ENCODE measurements at places on chromosomes 6 and 20. TPM values are rescaled to one million over a fixed set of nuclear protein-coding genes. Genes with fewer than 3 reads are reported as not detected.

DNA sequence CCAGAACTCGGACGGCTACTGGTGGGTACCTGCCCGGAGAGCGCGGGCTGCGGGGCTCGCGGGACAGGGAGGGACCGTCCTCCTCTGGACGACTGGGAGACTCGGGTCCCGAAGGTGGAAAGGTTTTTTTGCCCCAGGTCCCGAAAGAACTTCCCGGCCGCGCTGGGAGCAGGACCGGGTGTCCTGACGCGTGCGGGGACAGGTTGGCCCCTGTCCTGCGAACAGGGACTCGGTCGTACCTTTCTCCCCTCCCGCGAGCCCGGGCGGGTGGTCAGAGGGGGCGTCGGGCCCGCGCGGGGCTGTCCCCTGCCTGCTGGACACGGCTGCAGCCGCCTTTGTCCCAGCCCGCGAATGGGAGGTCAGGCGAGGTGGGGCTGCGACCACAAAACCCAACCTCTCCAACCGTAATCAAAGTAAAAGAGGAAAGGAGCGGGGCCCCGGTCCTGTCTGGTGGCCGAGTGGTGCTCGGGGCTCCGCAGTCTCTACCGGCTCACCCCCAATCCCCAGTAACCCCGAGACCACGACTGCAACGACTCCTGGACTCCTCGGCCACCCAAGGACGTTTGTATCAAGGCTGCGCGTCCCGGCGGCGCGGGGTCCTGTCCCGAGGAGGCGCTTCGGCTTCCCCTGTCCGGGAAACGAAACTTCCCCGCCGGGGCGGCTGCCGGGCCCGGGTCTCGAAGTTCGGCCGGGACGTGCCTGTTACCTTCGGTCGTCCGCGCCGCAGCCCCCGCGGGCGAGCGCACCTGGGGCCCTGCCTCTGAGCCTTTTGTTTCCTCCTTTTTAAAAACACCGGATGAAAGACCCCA, 798 bp downstream of the DSP start:
- DNase-seq, result no peak

GRCh38 chr6:152783217-152783878, 32.8 kb downstream of the VIP start:
- DNase-seq, result no peak

DNA sequence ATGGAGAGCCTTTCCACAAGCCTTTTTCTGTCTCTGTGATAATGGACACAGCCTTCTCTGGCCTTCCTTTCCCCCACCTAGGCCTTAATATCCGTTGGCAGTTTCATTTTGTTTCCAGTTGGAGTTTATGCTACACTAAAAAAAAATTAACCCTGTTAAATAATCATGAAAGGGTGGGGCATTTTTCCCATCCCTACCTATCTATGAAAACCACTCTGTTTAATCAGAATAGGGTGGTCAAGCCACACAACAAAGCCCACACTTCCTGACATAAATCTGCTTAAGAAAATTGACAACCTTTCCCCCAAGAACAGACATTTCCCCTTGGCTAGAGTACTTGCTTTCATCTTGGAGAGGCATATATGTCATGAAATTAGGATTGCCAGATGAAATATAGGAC, 14.2 kb downstream of the TXLNB start:
- DNase-seq, result no peak

DNA sequence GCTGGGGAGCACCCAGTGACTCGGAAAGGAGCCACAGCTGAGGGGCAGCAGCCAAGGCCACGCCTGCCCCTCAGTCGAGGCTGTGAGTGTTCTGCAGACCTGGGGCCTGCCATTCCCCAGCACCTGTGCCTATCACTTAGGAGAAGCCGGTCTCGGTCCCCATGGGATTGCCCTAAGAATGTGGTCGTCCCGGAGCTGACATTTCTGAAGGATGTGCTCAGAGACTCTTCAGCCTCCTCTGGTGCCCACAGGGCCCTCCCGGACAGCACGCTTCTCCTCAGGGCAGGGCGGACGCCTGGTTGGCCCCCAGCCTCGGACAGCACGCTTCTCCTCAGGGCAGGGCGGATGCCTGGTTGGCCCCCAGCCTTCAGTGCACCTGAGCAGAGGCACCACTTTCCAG, 223.9 kb downstream of the ERMARD start:
- DNase-seq, result no peak

DNA sequence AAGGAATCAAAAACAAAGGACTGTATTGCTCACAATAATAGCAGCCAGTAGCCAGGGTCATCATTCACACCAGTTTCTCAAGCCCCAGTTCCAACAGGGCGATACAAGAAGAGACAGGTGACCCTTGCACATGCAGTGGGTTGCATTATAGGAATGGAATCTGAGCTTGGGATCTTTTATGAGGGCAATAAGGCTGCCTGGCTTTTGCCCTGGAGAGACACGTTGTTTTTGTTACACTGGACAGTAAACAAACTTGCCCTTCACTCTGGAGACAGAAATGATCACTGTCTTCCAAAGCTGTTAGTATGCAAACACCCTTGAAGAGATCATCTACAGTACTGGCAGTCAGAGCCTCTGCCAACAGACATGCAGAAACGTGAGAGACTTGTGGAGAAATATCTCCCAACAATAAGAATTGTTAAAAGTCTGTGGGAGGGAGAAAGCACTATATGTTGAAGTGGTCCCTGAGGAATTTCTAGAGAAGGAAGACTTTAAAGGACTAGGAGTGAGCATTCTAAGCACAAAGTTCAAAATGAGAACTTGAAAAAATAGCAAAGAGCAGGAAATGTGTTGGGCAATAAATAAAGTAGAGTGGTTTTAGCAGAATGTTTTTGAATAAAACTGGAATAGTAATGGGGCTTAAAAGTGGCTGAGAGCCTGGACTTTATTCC, 6.2 kb upstream of the COL12A1 start:
- DNase-seq, result no peak

DNA sequence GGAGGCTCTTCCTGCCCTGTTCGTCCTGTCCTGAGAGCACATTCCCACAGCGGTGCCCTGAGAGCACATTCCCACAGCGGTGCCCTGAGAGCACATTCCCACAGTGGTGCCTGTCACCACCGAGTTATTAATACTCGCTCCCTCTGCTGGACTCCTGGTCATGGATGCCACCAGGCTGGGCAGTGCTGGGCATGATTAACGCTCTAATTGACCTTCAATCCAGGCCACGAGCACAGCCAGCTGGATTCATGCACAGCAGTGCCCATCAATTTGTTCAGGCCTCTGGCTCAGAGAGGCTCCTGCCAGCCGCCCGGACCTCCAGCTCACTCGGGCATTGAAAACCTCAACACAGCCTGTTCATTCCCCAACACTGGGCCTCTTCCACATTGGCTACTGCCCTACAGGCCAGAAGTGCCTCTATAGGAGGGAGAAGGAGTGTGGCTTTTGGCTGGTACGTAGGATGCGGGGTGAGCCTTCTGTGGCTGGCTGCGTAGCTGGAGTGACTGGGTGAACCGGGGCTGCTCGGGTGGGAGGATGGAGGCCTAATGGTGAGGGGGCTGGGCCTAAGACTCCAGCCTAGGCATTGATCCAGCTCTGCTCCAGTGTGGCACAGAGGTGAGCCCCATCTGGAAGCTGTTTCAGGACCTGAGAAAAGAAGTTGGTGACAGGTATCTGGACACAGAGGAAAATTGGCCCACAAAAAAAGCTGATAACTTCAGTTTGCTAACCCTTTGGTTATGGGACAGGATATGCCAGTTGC, 9.3 kb downstream of the IP6K3 start:
- DNase-seq, result no peak

DNA sequence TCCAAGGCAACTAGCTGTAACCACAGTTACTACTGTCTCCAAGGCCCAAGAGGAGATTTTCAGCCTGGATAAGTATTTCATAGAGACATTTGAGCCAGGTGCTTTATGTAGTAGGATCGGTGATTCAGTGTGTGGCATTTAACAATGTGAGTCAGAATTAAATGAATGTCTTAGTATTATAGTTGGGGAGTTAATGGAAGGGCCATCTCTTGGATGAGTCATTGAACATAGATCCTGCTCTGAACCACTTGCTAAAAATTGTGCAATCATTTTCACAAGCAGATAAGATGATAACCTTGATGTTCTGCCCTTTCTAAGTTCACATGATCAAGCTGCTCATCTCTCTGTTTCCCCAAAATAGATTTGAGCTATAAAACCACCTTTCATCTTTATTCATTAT, 668.9 kb upstream of the CITED2 start:
- no peak for DNase-seq

DNA sequence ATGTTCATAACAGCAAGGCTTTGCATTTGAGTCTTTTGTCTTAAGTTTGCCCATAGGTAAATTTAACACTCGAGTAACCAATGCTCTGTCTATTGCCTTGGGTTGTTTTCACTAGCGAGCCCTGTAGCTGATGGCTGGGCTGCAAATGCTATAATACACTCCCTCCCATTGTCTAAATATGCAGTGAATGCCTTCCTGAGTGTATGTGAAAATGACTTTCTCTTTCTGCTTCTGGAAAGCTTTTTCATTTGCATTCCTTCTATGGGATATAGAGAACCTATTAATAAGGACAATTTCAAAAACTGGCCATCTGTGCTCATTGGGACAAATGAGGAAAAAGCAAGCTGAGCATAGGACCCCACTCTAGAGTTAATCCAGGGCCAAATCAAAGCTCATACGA, 156.5 kb upstream of the FBXL4 start:
- no peak for DNase-seq

GRCh38 chr20:50717974-50718761, 13.2 kb upstream of the PARD6B start:
- no peak for DNase-seq

- no peak for DNase-seq
These were observed 27.2 kb downstream of the TGM3 start for GRCh38 chr20:2323051-2323450.

DNA sequence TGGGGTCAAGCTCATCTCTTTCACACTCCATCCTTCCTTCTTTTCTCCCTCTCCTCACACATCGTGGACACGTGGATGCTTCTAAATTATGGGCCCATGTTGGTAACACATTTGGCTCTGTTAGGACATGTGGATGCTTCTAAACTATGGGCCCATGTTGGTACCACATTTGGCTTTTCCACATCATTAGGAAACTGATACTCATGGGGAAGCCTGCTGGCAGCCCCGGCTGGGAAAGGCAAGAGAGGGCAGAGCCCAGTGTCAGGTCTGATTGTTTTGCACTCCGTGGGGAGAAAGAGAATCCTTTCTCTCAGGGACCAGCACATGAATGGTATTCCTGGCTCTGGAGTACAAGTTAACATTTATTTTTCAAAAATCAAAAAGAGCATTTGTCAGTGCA, 4.0 kb upstream of the CST1 start:
- DNase-seq, result no peak

- no peak for DNase-seq
These were observed 545.8 kb upstream of the CITED2 start for GRCh38 chr6:139920027-139920775.

GRCh38 chr6:80543598-80544222, 437.2 kb downstream of the BCKDHB start:
- DNase-seq, result no peak

- DNase-seq, result no peak
These were observed 44.9 kb downstream of the ATXN1 start for GRCh38 chr6:16716321-16716858.

GRCh38 chr6:37316071-37316470, 37.7 kb upstream of the RNF8 start:
- DNase-seq, result no peak

GRCh38 chr20:64131406-64131805, 24.0 kb upstream of the NPBWR2 start:
- peak; percentile 10 for DNase-seq

GRCh38 chr6:123788319-123788718, 15.3 kb upstream of the NKAIN2 start:
- DNase-seq, result no peak

- DNase-seq, result no peak
These were observed 100.2 kb upstream of the ARMC2 start for GRCh38 chr6:108748055-108748454.

- no peak for DNase-seq
These were observed 56.5 kb downstream of the RPRD1B start for GRCh38 chr20:38090061-38090460.

DNA sequence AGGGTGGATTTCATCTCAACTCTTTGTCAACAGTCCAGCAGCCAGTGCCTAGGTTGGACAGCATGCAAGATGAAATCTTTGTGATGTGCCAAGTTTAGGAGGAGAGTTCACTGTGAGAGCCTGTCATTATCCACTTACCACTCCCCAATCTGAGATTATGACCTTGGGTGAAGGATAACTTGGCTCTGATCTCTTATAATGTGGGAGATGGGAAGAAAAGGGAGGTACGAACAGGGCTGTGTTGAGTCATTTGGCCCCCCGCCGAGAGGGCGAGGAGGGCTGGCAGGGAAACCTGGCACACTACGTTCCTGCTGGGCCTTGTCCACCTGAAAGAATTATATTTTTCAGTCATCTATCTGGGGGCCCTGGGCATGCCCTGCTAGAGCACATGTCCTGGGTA, 35.8 kb downstream of the LAMA4 start:
- DNase-seq, result no peak

- DNase-seq, result no peak
These were observed 269.5 kb downstream of the PLCB1 start for GRCh38 chr20:8401556-8401955.

DNA sequence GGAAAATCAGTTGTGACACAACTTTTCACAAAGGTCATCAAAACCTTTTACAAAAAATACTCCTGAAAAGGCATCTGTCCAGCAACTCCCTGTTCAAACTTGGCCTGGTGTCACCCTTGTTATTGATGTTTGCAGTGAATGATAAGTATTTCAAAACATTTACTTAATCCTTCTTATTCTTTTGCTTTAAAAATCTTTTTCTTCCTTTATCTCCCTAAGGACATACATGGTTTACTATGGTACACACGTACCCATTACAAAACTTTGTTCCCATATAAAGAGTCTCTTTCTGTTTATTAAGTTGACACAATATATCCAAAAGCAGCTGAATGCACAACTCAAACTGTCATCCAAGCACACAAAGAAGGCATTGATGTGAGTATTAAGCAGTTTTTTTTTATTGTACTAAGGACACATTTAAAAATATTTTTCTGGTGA, 17.5 kb downstream of the GSTA2 start:
- DNase-seq, result no peak

- DNase-seq, result no peak
These were observed 250.8 kb downstream of the LAMA2 start for GRCh38 chr6:129133770-129134192.

CRYBG1 gene
- 17.0 TPM for total RNA-seq

FNDC1 gene
- 0.12 TPM for total RNA-seq

RSPO3 gene
- total RNA-seq, result 40.1 TPM

MACROD2 gene
- 6.8 TPM for total RNA-seq

DNAH8 gene
- not detected for total RNA-seq

FAM217A gene
- total RNA-seq, result not detected

PCIF1 gene
- 29.9 TPM for total RNA-seq

RAB44 gene
- total RNA-seq, result 2.4 TPM

LPA gene
- not detected for total RNA-seq

SLC35F1 gene
- 0.74 TPM for total RNA-seq

FAM83C gene
- total RNA-seq, result not detected

UBE2C gene
- total RNA-seq, result not detected

TGM2 gene
- 72.7 TPM for total RNA-seq

RIPPLY2 gene
- total RNA-seq, result not detected

OR2J3 gene
- not detected for total RNA-seq

PSORS1C1 gene
- 1.3 TPM for total RNA-seq

CALHM6 gene
- total RNA-seq, result 4.0 TPM

RFX6 gene
- not detected for total RNA-seq

RIPOR3 gene
- 81.8 TPM for total RNA-seq
